ENCODE measurements at places on chromosomes 1 and 21.

DNA sequence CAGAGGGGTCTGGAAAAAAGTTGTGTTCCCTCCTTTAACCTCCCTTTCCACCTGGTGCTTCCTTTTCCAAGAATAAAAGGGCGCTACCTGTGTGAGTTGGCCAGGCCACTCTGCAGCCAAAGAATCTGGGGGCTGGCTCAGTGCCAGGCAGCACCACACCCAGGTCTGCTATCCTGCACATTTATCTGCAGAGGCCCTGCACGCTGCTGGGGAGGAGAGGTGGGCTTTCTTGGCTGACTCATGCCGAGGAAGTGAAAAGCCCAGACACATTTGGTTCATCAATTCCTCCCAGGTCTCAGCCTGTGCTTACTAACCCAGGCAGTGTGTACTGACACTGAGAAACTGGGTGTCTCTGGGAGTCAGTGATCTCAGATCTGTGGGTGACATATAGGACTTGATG, 79.8 kb upstream of the F3 start:
- no peak for DNase-seq

GRCh38 chr1:17392199-17392740, 20.3 kb downstream of the PADI6 start:
- no peak for DNase-seq

GRCh38 chr1:209831615-209832014, 3.8 kb downstream of the UTP25 start:
- no peak for DNase-seq

- DNase-seq, result no peak
Observed at GRCh38 chr1:63261736-63262458, 60.5 kb upstream of the FOXD3 start.

DNA sequence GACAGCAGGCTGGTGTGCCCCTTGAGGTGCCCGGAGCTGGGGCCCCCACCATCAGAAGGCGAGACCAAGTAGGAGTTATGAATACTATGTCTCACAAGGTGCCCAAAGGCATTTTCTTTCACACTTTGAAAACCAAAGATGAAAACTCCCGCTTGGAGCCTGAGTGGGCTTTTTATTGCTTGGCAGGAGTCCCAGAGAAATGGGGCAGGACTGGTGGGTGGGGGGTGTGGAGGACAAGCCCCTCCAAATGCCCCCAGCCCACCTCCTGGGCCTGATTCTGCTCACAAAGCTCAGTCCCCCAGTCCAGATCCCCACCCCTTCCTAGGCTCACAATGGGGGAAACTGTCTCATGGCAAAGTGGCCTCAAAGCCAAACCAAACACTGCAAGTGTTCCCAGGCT, 227.9 kb downstream of the TRABD2B start:
- DNase-seq, result no peak

DNA sequence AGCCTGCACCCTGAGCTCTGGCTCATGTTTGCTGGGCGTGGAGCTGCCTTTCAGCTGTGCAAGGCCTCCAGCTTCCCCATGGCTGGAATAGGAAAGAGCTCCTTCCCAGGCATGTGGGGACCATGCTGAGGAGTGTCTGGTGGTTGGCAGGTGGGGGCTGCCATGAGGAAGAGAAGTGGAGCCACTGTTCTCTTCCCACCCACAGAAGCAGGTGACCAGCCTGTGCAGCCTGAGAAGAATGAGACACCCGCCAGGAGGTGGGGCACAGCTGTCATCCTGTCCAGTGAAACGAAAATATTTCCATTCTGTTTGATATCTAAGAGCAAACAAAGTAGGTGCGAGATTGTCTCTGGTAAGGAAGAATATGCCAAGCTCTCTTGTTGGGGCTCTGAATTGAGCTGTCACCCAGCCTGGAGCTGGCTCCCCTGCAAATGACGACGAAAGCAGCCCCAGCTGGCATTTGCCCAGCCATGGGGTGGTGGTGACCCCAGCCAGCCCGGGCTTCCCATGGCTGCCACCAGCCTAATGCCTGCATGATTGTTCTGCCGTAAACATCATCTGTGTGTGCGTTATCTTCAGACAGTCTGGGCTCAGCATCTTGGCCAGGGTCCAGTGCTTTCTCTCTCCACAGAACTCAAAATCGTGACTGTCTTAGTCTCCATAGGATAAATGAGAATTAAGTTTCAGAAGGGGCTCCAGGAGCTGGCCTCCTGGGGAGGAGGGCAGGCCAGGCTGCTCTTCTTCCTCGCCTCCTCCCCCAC, 429.8 kb upstream of the VAMP3 start:
- DNase-seq, result no peak

DNA sequence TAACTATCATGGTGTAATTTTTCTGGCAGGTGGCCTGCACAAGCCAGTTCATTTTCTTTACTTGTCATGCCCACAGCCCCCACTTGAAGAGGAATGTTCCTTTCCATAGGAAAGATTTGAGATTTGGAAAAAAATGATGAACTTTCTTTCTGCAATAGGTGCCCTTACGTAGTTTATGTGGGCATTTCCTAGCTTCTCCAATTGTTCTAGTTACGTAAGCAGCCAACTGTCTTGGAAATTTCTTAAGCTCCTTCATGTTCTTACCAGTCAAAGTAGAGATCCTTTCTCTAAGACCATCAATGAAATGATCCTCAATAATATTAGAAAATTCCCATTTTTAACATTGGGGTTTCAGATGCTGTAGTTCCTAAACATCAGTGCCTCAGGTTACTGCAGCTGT, 109.5 kb upstream of the F3 start:
- DNase-seq, result no peak

DNA sequence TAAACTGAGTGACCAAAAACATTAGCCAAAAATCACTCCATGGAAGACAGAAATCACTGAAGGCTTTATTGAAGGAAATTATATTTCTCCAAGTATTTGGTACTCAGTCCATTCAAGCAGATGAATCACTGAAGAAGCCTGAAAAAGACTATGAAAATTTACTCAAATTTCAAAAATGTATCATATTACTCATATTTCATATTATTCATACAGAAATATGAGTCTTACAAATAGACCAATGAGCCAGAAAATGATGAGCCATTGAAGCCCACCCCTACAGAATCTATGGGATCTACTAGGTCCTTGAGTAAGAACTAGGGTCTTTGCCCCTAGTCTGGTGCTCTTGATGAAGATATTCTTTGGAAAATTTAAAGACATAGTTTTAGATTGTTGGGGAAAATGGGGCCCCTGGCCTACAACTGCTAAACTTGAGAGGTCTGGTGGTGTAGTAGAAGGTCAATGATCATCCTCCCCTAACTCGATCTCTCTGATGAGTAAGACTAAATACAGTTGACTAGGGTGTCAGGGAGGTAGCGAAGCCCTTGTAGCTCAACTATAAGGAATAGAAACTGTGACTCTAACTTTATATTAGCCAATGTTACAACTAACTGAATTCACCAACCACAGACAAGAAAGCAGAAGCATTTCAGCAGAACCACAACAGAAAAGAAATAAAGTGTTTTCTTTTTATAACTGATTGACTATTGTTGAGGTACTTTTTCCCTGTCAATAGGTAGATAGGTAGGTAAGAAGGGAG, 81.0 kb downstream of the NOTCH2 start:
- DNase-seq, result no peak

GRCh38 chr1:204127597-204128242, 24.1 kb downstream of the ETNK2 start:
- no peak for DNase-seq

DNA sequence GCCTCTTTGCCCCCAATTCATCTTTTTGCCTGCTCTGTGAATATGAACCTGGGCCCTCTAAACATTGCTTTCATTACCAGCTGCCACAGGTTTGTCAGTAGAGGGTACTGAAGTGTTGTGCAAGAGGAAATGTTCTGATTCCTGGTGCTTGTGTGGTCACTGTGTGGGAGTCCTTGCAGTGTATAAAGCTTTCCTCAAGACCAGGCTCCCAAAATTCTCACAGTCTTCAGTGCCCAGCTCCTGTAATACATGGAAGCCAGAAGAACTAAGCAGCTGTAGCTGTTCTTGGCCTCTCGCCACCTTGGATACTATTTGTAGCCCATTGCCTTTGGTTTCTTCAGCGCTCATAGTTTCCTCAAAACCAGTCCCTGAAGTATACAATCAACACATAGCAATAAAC, 1046.2 kb downstream of the BRINP3 start:
- no peak for DNase-seq

GRCh38 chr21:40839521-40839920, 7.4 kb downstream of the DSCAM start:
- DNase-seq, result no peak

DNA sequence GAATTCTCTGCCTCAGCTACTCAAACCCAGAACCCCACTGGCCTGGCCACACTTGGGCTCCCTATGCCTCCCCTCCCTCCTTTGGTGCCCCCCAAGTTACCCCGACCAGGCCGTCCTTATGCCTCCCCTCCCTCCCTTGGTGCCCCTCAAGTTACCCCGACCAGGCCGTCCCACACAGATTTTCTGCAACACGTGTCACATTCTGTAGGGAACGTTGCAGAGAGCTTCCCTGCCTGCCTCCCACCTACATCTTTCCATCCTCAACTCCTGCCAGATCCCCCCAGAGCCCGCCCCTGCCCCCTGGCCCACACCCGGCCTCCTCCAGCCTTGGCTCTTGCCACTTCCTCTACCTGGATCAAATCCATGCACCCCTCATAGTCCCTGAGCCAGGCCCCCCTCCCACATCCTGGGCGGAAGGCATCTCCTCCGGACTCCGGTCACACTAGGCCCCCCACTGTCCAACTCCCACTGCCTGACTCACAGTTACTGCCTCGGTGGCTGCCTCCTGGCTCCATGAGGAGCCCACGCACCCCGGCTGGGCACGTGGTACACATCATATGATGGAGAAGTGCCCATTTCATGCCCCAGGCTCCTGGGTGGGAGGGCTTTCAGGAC, 41.2 kb downstream of the KCNAB2 start:
- no peak for DNase-seq

GRCh38 chr21:37534431-37534830, 167.9 kb downstream of the DYRK1A start:
- DNase-seq, result no peak

- DNase-seq, result no peak
Observed at GRCh38 chr1:27331426-27331825, 9.5 kb downstream of the TMEM222 start.

- no peak for DNase-seq
Observed at GRCh38 chr1:10528066-10529014, 53.6 kb downstream of the PEX14 start.

GRCh38 chr1:247400685-247401084, 15.3 kb upstream of the NLRP3 start:
- DNase-seq, result no peak

DNA sequence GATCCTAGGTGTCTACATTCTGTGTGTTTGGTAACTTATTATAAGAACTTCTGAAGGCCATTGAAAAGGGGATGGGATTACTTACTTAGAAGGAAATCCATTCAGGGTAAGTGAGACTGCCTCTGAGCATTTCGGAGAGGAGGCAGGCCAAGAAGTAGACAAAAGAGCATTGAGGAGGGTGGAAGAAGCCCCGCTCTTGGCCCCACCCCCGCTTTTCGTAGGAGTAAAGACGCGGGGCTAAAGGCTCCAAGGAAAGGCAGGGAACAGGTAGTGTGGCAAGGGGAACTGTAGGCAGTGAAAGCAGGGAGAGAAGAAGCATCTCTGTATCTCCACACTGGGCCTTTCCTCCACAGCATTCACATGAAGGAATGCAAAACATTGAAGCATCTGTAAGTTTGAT, 51.8 kb upstream of the GRIK1 start:
- no peak for DNase-seq

GRCh38 chr1:208528578-208529240, 284.5 kb upstream of the PLXNA2 start:
- DNase-seq, result no peak

DNA sequence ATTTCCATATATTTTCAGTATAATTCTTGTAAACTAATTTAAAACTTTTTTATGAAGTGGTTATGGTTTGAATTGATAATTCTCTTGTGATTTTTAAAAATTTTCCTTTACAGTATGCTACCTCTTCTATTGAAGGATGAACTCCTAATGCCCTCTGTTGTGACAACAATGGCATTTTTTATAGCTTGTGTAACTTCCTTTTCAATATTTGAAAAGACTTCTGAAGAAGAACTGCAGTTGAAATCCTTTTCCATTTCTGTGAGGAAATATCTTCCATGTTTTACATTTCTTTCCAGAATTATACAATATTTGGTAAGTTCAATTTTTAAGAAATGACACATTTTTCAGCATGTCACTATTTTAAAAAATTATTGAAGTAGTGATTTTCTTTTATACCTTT, 61.4 kb downstream of the ALG6 start:
- no peak for DNase-seq

DNA sequence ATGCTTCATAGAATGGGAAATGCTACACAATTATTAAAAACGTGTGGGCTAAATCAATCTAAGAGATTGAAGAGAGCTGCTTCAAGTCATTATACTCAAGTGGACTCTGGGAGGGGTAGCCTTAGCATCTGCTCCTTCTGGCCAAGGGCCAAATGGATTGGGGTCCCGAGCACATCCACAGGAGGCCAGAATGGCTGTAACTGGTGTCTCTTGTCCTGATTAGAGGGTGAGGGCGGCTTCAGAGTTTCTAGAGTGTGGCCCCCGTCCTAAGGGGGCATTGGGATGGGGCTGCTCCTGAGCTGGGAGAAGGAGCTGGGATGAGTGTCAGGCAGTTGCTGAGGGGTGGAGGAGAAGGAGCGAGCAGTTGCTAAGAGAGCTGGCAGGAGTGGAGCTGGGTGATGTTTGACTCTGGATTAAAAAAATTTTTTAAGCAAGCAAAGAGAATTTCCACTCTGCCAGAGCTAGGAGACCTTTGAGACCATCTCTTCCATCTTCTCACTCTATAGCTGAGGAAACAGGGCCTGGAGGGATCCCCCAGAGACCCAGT, 71.3 kb upstream of the TLR5 start:
- DNase-seq, result no peak

- DNase-seq, result no peak
Observed at GRCh38 chr1:176880955-176881595, 283.4 kb downstream of the ASTN1 start.

- DNase-seq, result peak; percentile 22
Observed at GRCh38 chr1:66302815-66303214, 231.1 kb upstream of the SGIP1 start.

DNA sequence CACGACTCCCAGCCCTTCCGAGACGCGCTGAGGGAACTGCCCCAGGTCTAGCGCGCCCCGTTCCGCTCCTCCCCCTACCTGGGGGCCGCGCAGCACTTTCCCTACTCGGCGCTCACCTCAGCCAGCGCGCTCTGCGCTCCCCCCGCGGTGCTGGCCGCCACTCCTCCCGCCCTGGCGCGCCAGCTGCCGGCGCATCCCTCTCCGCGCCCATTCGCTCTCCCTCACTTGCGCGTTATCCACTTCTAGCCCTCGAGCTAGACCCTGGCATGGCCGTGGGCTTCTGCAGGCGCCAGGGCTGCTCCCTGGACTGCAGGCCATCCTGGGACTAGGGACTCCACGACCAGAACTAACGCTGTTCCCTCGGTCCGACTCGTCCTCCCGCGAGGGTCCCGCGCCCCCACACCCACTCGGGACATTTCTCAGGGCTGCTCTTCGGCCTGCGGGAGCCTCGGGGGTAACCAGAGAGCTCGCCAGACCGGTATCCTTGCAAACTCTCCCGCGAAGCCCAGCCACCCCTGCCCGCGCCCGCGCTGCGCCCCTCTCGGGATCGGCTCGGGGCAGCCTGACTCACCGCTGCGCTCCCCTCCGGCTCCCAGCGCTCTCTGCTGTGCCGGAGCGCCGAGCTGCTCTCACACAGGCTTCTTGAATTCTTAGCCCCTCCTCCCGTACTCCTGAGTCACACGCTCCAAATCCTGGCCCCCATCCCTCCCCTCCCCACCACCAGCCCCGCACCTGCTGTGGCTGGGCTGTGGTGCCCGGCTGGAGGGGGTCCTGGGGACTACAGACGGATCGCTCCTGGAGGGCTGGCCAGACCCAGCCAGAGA, at the start of gene NGF:
TSS of gene NGF (minus strand) at position 617 of the 824 bp plus-strand sequence. CDS start 51,454 bp downstream, outside the sequence.
- DNase-seq, result no peak

GRCh38 chr1:15204931-15205330, 42.1 kb upstream of the FHAD1 start:
- no peak for DNase-seq

Measured in bone marrow (tissue), 2 donors.